Inflammatory macrophage treated with lipopolysaccharide for 1 hour (primary cell): ENCODE measurements at places on chromosomes 6 and 20.

DNA sequence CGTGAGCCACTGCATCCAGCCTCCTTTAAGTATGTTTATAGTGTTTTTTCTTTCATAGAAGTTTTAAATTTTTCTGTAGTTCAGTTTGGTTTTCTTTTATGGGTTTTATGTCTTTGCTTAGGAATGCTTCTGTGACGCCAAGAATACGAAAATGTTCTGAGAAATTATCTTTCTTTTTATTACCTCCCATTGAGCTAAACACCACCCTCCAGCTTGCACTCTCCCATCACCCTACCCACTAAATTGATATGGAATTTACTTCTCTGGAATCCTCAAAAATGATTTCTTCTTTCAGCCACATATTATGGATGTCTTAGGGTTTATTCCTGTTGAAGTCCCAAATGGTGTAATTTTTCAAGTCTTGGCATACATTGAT, 38.1 kb downstream of the JARID2 start:
- DNase-seq, result no peak

- no peak for DNase-seq
These were observed 134.7 kb downstream of the AIG1 start for GRCh38 chr6:143195349-143195845.

GRCh38 chr20:1377341-1377871, 15.4 kb downstream of the FKBP1A start:
- DNase-seq, result no peak

GRCh38 chr6:83480470-83480869, 31.9 kb upstream of the PRSS35 start:
- no peak for DNase-seq

DNA sequence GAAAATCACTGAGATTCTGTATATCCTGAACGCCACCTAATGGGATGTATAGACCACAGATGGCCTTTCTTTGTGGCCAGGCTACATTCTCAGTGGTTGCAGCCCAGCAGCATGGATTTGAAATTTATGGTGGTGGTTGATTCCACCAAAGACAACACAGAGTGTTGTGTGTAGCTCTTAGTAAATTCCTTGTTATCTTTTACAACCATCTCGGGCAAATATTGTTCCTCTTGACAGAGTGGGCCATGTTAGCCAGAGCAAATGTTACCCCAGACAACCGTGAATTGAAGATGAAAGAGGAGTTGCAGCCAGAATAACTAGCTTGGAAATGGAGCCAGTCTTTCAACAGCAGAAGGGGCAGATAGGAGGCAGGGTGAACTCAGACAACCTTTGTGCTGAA, 39.5 kb downstream of the SLC24A3 start:
- no peak for DNase-seq

GRCh38 chr20:23877524-23877923, 2.0 kb downstream of the CST5 start:
- no peak for DNase-seq

GRCh38 chr6:149242883-149243282, 74.6 kb upstream of the TAB2 start:
- no peak for DNase-seq

DNA sequence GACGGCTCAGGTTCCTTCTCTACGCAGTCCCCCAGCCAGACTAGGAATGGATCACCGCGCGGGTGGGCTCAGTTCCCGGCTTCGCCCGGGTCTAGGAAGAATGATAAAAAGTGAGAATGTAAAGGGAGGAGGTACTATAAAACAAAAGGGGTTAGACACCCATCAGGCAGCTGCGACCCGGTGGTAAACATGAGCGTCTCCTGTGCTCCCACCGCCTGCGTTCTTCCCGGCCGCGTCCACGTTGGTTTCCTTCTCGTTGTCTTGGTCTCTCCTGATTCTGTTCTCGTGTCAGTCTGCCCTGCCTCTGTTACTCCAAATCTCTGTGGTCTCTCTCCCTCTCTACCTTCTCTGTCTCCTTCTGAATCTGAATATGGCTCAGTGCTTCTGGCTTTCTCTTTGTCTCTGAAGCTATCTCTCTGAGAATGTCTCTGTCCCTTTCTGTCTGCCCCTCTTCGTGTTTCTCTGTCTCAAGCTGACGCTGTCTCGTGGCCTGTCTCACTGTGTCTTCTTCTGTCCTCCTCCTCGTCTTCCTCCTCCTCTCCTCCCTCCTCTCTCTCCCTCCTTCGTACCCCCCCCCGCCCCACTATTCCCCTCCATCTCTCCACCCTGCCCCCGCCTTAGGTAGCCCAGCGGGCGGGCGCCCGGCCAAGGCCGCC, 41.6 kb upstream of the FOXP4 start:
- no peak for DNase-seq

GRCh38 chr6:11317885-11318771, 85.7 kb upstream of the NEDD9 start:
- DNase-seq, result peak; percentile 89

DNA sequence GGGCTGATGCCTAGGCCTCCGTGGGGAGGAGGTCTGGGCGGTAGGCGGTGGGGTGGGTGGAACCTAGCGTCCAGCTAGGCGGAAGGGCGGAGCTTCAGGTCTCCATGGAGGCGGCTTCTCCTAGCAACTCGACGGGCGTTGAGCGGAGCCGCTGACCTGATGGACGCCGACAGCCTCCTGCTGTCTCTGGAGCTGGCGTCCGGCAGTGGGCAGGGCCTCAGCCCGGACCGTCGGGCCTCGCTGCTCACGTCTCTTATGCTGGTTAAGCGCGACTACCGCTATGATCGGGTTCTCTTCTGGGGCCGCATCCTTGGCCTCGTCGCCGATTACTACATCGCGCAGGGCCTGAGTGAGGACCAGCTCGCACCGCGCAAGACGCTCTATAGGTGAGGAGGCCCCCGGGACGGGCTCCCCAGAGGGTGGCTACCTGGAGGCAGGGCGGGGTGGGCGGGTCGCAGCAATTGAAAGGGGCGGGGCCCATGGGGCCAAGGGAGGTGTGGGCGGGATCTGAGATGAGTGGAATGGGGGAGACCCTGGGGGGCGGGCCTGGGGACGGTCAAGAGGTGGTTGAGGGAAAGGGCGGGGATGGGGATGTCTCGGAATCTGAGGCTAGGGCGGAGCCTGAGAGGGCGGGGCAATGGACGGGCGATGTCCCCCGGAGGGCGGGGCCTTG, at the start of gene RSPH9:
Gene RSPH9 (plus strand): TSS at position 97 of the 673 bp plus-strand sequence. CDS start 63 bp downstream, at position 160.
- peak; percentile 61 for DNase-seq

- DNase-seq, result no peak
These were observed 78.3 kb downstream of the PERP start for GRCh38 chr6:138028893-138029292.

- no peak for DNase-seq
These were observed 210.1 kb upstream of the HDDC2 start for GRCh38 chr6:125511809-125512396.

- DNase-seq, result peak; percentile 7
These were observed 174.1 kb downstream of the ADAT2 start for GRCh38 chr6:143276436-143276835.

GRCh38 chr6:5334341-5334740, 73.0 kb downstream of the FARS2 start:
- no peak for DNase-seq

DNA sequence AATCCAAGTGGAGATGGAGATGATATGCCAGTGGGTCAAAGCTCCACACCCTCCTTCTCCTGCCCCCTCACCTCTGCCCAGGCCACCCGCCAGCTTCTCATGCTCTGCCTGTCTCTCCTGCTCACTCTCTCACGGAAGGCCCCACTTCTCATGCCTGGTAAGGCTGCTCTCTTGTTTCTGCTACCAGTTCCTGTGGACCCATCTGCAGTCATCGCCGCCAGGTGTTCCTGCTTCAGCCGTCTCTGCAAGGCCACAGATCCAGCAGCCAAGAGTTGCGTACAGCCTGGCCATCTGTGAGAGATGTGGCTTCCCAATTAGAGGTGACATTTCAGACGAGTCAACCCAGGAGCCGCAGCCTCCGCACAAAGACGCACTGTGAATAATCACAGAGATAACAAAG, 40.8 kb upstream of the NXT1 start:
- DNase-seq, result no peak

GRCh38 chr20:17430125-17430950, 100.8 kb downstream of the BFSP1 start:
- DNase-seq, result no peak

DNA sequence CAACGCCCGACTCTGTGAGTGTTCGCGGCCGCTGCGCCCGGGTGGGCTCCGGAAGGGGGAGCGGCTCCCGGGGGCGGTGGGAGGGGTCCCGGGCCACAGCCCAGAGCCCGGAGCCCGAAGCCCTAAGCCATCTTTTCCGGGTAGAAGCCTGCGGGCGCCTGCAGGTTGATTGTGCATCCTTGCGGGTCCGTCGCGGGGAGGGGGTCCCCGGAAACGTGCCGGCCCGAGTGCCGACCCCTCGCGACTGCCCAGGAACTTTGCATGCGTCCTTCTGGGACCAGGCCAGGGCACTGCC, 413 bp downstream of the PTPRA start:
- peak; percentile 64 for DNase-seq

GRCh38 chr20:5135363-5136012, 8.7 kb downstream of the CDS2 start:
- DNase-seq, result no peak

- no peak for DNase-seq
These were observed 217.7 kb downstream of the ATXN1 start for GRCh38 chr6:16543521-16543920.

GRCh38 chr6:20160541-20161283, 51.6 kb downstream of the MBOAT1 start:
- no peak for DNase-seq

DNA sequence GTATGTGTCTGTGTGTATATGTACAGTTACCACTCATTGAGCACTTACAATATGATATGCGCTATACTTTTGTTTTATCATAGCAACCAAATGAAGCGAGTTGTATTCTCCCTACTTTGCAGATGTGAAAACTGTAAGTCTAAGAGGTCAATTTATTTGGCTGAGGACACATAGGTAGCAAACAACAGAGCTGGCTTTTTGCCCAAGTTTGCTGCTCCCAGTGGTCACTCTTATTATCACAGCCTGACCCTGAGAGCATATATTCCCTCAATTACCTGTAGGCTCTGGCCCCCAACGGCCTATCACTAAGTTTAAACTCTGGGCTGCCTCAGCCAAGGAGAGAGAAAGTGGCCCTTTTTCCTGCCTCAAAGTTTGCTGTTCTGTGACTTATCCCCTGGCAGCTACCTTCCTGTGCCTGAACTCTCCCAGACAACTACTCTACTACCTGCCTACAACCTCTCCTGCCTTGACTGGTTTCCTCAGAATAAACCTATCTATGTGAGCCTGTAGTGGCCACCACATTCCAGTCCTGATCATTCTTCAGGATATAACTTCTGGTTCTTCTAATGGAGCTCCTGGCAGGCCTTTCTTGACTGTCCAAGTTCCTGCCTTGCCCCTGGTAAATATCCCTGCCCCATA, 221.8 kb downstream of the FRK start:
- DNase-seq, result peak; percentile 16

GRCh38 chr6:148999929-149000468, 253.2 kb downstream of the UST start:
- DNase-seq, result no peak

GRCh38 chr6:124738482-124738881, 223.8 kb upstream of the RNF217 start:
- no peak for DNase-seq

DNA sequence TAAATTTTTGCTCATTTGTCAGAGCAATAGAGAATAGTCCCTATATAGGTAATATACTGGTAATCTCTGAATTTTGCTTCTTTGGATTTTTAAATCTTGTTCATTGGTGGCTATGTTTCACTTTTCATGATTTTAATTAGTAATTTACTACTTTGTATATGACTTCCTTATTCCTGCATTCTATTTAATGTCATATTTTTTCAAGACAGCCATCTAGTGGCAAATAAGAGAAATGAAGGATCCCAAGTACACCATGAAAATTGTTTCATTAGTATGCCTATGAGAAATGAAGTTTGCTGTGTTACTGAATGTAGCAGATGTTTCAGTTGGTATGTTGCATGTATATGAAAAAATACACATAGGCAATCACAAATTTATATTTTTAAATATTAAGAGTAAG, 82.4 kb downstream of the ZNF292 start:
- peak; percentile 49 for DNase-seq

GRCh38 chr6:123547216-123547978, 89.4 kb downstream of the TRDN start:
- DNase-seq, result no peak

GRCh38 chr6:138818496-138819194, 22.8 kb downstream of the ECT2L start:
- peak; percentile 16 for DNase-seq

- DNase-seq, result peak; percentile 61
These were observed 814 bp upstream of the HSP90AB1 start for GRCh38 chr6:44245912-44246662.

DNA sequence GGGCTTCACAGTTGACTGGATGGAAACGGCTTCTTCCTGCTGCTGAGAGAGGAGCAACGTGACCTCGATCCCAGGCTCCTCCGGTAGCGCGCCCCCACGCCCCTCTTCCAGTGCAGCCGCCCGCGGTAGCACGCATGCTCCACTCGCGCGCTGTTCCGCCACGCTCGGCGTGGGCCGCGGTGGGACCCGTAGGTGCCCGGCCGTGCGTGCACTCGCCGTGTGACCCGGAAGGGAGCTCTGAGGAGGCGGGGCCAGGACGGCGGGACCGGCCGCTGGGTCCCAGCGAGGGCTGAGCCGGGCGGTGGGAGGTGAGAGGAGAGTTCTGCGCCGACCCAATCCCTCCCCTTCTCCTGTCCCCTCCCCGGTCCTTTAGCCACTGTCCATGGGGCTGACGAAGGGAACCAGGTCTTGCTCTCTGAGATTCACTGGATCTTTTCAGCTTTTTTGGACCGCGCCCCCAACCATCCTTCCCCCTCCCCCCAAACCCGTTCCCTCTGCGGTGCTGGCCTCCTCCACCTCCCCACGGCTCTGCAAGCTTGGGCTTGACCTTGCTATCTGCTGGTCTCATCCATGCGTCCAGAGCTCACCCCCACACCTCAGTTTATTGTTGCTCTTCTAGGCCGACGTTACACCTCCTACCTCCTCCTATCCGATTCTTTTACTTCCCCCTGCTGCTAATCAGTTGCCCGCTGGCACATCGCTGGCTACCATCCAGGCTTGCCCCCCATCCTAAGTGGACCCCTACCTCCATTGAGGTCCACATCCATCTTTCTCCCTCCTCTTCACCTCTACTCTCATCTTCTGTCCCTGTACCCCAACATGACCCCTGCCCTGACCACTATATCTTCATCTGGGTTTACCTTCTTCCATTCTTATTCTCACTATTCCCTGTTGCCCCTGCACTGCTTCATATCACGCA, at the start of gene CUL9:
Gene CUL9 (plus strand): TSS at position 255 of the 919 bp plus-strand sequence. CDS start 2,115 bp downstream, outside the sequence.
- DNase-seq, result peak; percentile 54

DNA sequence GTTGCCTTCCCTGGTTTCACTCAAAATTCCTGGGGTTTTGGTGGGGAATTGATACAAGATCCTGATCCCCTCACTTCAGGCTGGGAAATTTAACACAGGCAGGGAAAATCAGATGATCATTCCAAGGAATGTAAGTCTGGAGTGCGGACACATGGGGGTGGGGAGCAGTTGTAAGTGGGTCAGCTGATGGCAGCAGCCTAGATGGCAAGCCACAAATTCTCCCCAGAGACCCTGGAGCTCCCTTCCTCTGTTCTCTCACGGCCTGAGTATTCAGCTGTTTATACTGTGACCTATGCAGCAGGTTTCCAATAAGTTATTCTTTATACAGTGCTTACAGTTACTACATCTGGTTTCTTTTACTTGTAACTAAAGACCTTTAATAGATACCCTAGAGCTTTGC, 144.9 kb downstream of the SH3BGRL2 start:
- no peak for DNase-seq
